Colonic mucosa (tissue), 4 donors: ENCODE measurements at places on chromosomes 12 and 14. TPM values are rescaled to one million over a fixed set of nuclear protein-coding genes. Genes with fewer than 3 reads are reported as not detected.

GRCh38 chr12:31742891-31743290, 14.1 kb upstream of the AMN1 start:
- no peaks in the 10 kb centered on the region for H3K27me3 ChIP-seq
- peak overlapping the region; percentile 73 for H3K27ac ChIP-seq
- peaks cover 3% of the 10 kb centered on the region for H3K4me1 ChIP-seq
- H3K4me3 ChIP-seq = no peak overlapping the region
- no peaks in the 10 kb centered on the region for H3K36me3 ChIP-seq

PLD4 gene
- 1.2 TPM for total RNA-seq

- no peaks in the 10 kb centered on the region for H3K4me1 ChIP-seq
- H3K27me3 ChIP-seq = no peaks in the 10 kb centered on the region
- no peak overlapping the region for H3K27ac ChIP-seq
- DNase-seq = no peak
- no peak overlapping the region for H3K4me3 ChIP-seq
Measured at GRCh38 chr14:91223028-91223783, 21.3 kb downstream of the GPR68 start.

GRCh38 chr14:99260587-99261551, 11.1 kb downstream of the BCL11B start:
- no peak overlapping the region for H3K4me3 ChIP-seq
- DNase-seq = no peak
- no peaks in the 10 kb centered on the region for H3K27me3 ChIP-seq
- no peaks in the 10 kb centered on the region for H3K36me3 ChIP-seq
- no peaks in the 10 kb centered on the region for H3K4me1 ChIP-seq

KITLG gene
- 32.8 TPM for total RNA-seq

DNA sequence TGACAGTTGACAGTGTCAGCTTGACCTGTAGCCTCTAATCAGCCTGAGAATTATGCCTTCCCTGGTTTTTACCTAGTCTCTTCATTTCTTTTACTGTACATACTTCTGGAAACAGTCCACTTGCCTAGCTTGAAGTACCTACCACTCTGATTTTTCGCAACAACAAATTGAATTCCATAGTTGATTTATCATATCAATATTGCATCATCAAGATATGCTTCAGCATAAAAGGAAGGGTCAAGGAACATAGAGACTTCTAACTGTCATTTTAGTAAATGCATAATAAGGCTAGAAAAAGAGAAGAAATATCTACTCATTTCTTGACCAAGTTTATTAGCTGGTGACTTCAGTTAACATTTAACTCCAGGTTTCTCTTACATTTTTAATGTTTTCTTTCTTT, 174.2 kb upstream of the FAR2 start:
- no peaks in the 10 kb centered on the region for H3K36me3 ChIP-seq
- no peak overlapping the region for H3K4me3 ChIP-seq
- no peaks in the 10 kb centered on the region for H3K27me3 ChIP-seq
- no peak for DNase-seq

GRCh38 chr14:20662968-20663732, 21.2 kb upstream of the RNASE4 start:
- H3K4me3 ChIP-seq = peak overlapping the region; percentile 18
- peak; percentile 89 for DNase-seq
- H3K36me3 ChIP-seq = no peaks in the 10 kb centered on the region
- no peaks in the 10 kb centered on the region for H3K4me1 ChIP-seq
- H3K27ac ChIP-seq = no peak overlapping the region

OR6C2 gene
- not detected for total RNA-seq

ASB2 gene
- 1.3 TPM for total RNA-seq

DNA sequence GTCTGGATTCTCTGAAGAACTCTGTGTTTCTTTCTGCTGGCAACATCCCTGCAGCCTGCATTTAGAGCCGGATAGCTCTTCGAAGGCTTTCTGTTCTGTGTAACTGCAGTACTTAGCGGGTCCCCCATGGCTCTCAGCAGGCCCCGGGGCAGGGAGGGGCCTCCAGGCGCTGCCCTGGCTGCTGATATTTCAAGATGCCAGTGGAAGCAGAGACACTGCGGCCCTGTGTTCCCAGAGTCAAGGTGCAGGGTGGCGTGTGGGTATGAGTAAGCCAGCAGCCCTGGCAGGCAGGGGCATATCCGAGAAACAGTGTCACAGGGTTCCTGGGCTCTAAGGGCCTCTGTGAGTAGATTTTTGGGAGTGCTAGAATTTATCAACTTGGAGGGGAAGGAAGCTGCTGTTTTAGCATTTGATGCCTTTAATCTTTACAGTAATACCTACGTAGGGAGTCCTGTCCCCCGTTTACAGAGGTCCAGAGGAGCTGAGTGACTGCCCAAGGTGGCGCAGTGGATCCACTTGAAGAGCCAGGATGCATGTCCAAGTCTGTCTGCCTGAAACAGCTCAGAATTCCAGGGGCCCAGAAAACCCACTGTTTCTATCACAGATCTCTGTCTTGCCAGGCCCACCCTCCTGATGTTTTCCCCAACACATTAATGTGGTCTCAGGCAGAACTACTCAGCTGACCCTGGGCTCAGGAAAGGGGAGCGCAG, 16.2 kb downstream of the ESRRB start:
- no peaks in the 10 kb centered on the region for H3K36me3 ChIP-seq
- no peaks in the 10 kb centered on the region for H3K4me1 ChIP-seq
- no peak overlapping the region for H3K27ac ChIP-seq
- no peak overlapping the region for H3K4me3 ChIP-seq
- DNase-seq = no peak

DNA sequence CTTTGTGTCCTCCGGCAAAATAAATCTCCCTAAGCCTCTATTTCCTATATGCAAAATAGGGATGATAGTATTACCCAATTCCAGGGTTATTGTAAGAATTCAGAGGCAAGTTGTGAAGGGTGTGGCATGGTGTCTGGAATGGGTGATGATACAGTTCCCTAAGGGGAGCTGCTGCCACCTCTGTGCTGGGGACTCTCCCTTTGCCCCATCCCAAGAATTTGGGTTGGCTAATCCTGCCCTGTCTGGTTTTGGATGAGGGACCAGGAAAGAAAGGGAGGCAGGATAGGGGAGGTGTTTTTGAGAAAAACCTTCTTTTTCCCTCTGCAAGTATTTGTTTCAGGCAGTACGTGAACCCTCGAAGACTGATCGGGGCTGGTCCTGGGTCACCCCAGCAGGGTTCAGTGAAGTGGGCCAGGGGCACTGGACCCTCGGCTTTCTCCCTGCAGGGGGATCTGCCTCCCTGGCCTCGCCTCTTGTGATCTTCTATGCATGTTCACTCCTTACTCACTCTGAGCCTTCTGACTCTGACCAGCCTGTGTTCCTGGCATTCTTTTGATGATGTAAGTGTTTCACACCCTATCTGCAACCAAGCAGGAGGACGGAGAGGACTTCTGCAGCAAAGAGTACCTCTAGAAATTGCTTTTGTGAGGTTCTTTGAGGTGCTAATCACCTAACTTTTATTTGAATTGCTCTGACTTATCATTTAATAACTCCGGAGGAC, 60.8 kb downstream of the RASSF3 start:
- peaks cover 45% of the 10 kb centered on the region for H3K4me1 ChIP-seq
- no peaks in the 10 kb centered on the region for H3K27me3 ChIP-seq
- peak overlapping the region; percentile 70 for H3K27ac ChIP-seq
- no peaks in the 10 kb centered on the region for H3K36me3 ChIP-seq

DNA sequence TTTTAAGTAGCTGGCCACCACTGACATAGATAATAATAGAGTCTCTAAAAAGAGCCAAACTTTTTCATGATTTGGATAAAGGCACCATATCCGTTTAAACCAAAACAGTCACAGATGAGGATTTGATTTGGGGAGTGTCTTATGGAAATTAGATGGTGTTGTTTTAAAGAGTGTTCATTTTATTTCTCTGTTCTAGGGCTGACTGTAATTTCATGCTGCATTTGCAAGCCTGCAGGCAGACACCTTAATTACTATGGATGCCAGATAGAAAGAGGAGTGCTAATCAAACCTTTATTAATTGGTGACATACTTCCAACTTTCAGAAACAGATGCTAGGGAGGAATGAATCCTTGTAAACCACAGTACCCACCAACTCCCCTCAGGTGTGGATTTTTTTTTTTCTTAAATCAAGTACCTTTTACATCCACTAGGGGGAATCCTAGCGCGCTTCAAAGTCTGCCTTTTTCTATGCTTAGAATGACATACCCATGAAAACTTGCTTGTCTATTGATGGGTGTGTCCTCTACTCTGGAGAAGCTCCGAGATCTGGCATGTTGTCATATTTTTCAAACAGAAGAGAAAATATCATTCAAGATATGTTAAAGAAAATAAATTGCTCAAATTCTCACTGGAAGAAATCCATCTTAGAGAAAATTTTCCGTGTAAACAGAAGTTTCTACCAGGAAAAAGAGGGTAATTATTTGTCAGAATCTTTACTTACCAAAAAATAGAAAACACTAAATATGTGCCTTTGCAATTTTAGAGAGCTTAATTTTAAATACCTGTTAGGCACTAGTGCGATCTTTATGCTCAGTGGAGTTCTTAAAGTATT, 14.2 kb upstream of the PLXNC1 start:
- no peak overlapping the region for H3K27ac ChIP-seq
- no peaks in the 10 kb centered on the region for H3K4me1 ChIP-seq
- no peaks in the 10 kb centered on the region for H3K36me3 ChIP-seq
- H3K4me3 ChIP-seq = no peak overlapping the region

SUOX gene
- 35.8 TPM for total RNA-seq

CIPC gene
- total RNA-seq = 18.2 TPM

RNASE4 gene
- 94.7 TPM for total RNA-seq

DNA sequence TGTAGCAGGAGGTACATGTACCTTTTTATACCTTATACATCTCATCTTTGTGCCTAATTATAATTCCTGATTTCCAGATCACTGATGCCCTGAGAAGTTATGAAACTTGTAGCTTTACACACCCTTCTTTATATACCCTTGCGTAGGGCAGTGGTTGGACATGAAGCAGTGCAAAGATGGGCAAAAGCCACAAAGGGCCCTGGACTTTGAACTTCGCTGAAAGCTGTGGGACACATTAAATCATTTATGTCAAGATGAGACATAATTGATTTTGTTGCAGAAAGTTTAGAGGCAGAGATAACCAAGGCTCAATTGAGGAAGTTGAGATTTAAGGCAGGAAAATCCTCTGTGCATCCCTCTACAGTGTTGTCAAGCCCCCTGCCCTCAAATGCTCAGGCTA, 170.0 kb downstream of the SLC2A13 start:
- peak; percentile 62 for DNase-seq
- H3K27me3 ChIP-seq = no peaks in the 10 kb centered on the region
- H3K4me1 ChIP-seq = no peaks in the 10 kb centered on the region
- H3K4me3 ChIP-seq = no peak overlapping the region
- H3K36me3 ChIP-seq = no peaks in the 10 kb centered on the region
- peak overlapping the region; percentile 43 for H3K27ac ChIP-seq

GRCh38 chr14:50798048-50798421, 32.9 kb downstream of the NIN start:
- DNase-seq = no peak
- H3K27ac ChIP-seq = no peak overlapping the region
- H3K4me3 ChIP-seq = no peak overlapping the region

DNA sequence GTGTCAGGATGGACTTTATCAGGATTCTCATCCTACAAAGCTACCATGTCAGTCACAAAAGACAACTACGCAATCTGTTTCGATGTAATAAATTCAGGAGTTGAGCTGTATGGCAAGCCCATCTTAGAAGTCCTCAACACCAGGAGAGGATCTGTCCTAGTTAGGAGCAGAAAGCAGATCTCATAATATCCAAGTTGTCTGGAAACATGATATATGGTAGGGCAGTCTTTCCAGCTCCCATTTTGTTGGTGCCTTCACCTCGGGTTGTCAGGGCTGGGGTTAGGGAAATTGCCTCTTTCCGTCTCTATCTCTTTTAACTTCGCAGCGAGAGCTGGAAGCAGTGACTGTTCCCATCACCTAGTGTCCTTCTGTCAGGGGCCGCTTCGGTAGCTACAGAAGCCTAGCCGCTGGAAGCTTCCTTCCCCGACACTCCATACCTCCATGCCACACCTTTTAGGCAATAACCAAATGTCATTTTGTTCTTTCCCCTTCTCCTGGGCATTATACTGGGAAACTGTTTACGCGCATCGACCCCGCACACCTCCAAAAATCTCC, 1.4 kb downstream of the NIN start:
- no peaks in the 10 kb centered on the region for H3K4me1 ChIP-seq
- peak overlapping the region; percentile 65 for H3K4me3 ChIP-seq
- no peaks in the 10 kb centered on the region for H3K36me3 ChIP-seq

DNA sequence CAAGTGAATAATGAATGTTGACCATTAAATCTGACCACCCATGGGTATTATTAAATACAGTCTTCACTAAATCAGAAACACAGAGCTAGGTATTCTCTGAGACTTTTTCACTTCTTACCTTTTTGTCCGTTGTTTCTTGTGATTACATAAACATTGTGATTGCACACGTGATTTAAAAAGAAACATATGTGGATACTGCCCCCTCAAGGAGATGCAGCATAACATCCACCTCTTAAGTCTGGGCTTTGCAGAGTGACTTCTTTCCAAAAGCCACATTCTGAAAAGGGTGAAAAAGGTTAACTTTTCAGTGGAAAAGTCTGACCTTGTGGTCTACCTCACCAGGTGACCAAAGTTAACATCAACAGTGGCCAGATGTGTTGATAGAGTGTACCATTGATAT, 185.5 kb upstream of the FAR2 start:
- H3K4me1 ChIP-seq = no peaks in the 10 kb centered on the region
- H3K4me3 ChIP-seq = no peak overlapping the region
- no peak overlapping the region for H3K27ac ChIP-seq
- no peaks in the 10 kb centered on the region for H3K36me3 ChIP-seq
- H3K27me3 ChIP-seq = no peaks in the 10 kb centered on the region

- peak overlapping the region; percentile 3 for H3K27ac ChIP-seq
- DNase-seq = no peak
- no peaks in the 10 kb centered on the region for H3K27me3 ChIP-seq
- H3K4me3 ChIP-seq = no peak overlapping the region
- H3K36me3 ChIP-seq = no peaks in the 10 kb centered on the region
Measured at GRCh38 chr14:61661471-61662400, 33.6 kb upstream of the HIF1A start.

GARIN6 gene
- not detected for total RNA-seq

DNA sequence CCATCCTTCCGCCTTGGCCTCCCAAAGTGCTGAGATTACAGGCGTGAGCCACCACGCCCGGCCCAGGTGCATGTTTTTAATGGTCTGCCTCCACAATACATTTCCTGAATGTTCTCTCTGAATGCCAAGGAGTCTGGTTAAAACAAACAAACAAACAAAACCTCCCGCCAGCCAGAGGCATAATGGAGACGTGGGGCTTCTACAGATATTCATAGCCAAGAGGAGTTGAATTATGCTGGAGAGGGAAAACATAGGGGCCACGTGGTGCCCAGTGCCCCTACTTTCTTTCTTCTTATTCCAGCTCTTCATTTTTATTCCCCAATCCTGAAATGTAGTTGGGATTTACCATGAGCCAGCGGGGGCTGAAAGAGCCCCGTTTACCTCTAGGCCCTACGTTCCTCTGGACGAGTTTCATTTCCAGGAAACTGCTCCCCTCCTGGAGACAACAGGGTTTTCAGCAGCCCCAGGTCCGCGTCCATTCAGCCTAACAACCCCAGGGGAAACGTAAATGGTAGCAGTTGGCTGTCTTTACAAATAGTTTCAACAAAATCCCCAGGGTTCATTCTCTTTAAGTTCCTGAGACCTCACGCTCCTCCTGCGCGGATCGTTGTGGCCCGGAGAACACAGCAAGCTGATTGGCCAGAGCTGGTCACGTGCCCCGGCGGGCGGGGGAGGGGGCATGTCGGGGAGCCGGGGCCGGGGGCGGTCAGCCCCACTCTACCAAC, 108.5 kb upstream of the ESRRB start:
- H3K27me3 ChIP-seq = no peaks in the 10 kb centered on the region
- H3K4me3 ChIP-seq = peak overlapping the region; percentile 33
- no peaks in the 10 kb centered on the region for H3K4me1 ChIP-seq

- H3K4me3 ChIP-seq = peak overlapping the region; percentile 72
- H3K4me1 ChIP-seq = no peaks in the 10 kb centered on the region
- no peaks in the 10 kb centered on the region for H3K27me3 ChIP-seq
- no peak for DNase-seq
- H3K27ac ChIP-seq = no peak overlapping the region
- no peaks in the 10 kb centered on the region for H3K36me3 ChIP-seq
Measured at GRCh38 chr12:27332407-27332713, 276 bp upstream of the BMAL2 start.
